ENCODE measurements at places on chromosomes 16 and 17.

DNA sequence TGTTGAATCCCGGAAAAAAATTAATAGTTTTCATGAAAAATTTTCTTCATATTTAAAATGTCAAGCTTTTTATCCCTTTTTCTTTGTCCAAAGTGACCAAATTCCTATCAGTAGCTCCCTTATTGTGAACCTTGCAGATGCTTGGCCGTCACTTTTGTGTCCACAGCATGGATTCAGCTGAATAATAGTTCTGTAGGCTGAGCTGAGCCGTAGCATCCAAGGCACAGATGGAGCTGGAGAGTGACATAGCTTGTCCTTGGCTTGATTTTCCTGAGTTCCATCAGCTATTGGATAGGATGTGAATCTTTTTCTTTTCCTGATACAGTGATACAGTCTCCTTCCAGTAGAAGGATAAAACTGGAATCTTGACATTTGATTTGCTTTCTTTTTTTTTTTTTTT is 3.6 kb downstream of the NUP85 start:
- no peak for DNase-seq

GRCh38 chr17:35051183-35051578 is 12.3 kb downstream of the RFFL start:
- no peak for DNase-seq

DNA sequence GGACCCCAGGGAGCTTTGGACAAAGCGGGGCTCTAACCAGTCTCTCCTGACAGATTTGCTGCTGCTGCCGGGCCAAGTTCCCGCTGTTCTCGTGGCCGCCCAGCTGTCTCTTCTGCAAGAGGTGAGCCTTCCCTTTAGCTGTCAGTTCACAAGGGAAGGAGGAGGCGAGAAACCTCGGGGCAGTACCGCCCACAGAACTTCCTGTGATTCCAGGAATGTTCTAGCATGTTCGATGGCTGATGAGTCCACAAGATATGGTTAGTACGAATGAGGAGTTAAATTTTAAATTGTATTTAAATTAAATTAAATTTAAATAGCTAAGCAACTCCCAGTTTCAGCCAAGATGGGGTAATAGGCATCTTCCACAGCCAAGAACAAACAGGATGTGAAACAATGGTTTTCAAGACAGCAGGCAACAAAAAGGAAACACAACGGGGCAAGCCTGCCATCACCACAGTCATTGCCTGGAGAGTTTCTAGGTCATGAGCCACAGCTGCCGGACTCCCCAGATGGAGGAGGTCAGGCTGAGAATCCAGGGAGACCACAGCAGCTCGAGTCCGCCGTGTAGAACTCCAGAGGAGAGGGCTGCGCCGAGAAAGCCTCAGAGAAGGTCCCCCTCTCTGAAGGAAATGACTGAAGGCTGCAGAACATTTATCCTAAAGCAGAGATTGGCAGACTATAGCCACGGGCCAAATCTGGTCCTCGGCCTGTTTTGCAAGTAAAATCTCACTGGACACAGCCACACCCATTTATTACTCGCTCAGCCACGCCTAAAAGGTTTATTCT is 9.5 kb upstream of the TCF25 start:
- no peak for DNase-seq

- no peak for DNase-seq
Observed at GRCh38 chr16:4176906-4177417, 60.7 kb upstream of the ADCY9 start.

DNA sequence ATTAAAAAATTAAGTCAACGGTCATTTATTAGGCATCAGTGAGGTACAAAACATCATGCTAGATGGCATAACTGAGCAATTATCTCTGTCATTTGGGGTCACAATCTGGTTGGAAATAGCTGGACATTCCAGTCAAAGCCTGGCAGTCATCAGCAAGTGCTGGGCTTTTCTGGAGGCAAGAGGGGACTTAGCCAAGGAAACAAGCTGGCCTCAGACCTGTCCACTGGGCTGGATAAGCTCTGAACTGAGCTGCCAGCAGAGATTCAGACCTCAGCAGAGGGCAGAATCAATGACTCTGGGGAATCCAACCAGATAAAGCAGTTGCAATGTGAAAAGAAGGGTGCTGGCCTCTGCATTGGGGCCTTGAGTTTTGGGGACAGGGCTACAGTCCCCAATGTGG is 161.9 kb upstream of the NOL11 start:
- DNase-seq = no peak

DNA sequence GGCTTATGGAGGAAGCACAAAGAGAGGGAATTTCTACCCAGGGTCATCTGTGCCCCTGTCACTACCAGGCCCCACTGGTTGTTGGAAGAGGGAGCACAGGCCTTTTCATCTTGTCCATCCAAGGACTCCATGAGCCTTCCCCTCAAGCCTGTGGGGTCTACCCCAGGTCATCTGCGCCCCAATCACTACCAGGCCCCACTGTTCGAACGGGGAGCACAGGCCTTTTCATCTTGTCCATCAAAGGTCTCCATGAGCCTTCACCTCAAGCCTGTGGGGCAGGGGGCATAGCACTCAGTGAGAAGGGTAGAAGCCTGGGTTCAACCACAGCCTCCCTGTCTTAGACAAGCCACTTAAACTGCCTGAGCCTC is 101.5 kb upstream of the CDH5 start:
- no peak for DNase-seq

GRCh38 chr16:87464691-87465300 is 28.0 kb downstream of the ZCCHC14 start:
- no peak for DNase-seq

DNA sequence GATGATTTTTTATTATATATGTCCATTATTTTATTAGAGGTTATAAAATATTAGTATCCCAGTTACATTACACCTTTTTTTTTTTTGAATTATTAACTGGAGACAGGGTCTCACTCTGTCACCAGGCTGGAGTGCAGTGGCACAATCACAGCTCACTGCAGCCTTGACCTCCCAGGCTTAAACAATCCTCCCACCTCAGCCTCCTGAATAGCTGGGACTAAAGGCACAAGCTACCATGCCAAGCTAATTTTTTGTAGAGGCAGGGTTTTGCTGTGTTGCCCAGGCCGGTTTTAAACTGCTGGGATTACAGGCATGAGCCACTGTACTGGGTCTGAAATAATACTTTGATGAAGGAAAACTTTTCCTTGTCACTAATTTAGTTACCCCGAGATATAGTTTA is 63.6 kb downstream of the VMP1 start:
- no peak for DNase-seq

DNA sequence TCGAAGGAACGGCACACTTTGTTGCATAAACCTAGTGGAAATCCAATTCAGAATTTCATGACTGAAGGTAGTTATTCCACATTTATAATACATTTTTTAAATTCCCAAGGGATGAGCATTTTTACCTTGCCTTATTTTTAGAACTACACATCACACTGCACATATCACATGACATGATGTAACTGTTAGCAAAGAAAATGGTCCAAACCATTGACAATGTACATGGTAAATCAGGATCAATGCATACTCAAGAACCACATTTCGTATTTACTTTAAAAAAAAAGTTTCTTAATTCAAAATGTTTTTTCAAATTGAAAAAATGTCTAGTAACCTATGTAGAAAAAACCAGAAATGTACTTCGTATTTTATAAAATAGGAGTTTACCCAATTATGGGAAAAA is 2.5 kb downstream of the KANSL1 start:
- no peak for DNase-seq

DNA sequence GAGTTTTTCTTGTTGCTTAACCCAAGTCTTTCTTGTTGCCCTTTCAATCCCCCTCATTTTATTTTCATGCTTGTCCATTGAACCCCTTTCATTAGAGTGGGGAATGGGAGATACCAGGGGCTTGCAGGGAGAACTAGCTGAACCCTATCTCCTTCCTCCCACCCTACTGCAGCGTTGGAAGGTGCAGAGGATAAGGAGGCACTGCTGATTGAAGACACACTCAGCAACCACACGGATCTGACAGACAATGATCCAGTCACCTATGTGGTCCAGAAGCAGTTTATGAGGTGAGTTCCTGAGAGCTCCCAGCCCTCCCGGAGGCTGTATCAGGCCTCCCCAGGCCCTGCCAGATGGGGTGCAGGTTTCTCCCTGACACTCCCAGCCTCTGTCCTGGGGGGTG is 32.5 kb downstream of the ANKRD40 start:
- no peak for DNase-seq

DNA sequence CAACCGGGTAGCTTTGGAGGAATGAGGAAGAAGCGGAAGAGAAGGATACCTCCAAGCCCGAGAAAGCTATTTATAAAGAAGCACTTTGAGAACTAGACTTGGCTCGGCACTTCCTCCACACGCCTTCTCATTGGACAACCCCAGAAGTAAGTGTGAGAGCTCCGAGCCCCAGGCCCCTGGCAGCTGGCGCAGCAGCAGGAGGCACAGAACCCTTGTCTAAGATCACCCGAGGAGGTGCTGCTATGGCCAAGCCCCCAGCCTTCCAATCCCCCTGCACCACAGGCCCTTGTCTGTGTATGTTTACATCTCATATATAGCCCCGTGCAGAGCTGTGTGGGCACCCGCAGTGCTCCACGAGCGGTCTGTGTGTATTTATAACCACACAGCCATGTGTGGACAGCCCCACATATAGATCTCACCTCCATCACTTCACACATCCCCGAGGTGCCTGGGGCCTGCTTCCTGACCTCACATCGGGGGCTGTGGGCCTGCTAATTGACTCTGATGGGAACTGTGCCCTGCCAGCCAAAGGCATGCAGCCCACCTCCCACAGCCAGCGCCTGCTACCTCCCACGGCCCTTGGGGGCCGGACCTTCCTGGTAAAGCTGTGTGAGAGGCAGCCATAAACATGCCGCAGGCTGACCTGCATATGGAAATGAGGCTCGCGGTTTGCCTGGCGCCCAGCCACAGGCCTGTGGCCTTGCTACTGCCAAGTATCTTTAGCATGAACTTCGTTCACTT is 96.1 kb downstream of the C17orf67 start:
- DNase-seq = no peak

GRCh38 chr17:36879624-36880131 is 57.6 kb upstream of the LHX1 start:
- no peak for DNase-seq

- DNase-seq = no peak
Observed at GRCh38 chr17:33052856-33053255, 61.2 kb downstream of the SPACA3 start.

- DNase-seq = no peak
Observed at GRCh38 chr17:8475781-8476180, 40.1 kb downstream of the NDEL1 start.

GRCh38 chr17:73971127-73971526 is 232.4 kb upstream of the RPL38 start:
- DNase-seq = no peak

- no peak for DNase-seq
Observed at GRCh38 chr17:6969323-6969726, 26.5 kb upstream of the ALOX12 start.

DNA sequence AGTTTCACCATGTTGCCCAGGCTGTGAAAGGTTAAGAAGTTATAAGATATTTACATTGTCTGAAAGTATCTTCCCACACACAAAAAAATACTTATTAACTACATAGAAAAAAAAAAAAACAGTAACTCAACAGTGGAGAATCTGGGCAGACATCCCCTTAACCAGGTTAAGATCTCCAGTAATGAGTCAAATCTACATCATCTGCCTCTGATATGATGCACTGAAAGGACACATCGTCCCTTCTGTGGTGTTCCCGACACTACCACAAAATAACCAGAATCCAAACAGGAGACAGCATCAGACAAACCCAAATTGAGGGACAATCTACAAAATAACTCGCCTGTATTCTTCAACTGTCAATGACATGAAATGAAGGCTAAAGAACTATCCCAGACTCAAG is 40.0 kb downstream of the CMTM4 start:
- no peak for DNase-seq

GRCh38 chr17:10200016-10200415 is 1.6 kb upstream of the GAS7 start:
- no peak for DNase-seq

- no peak for DNase-seq
Observed at GRCh38 chr16:85755929-85756768, 5.3 kb upstream of the C16orf74 start.

DNA sequence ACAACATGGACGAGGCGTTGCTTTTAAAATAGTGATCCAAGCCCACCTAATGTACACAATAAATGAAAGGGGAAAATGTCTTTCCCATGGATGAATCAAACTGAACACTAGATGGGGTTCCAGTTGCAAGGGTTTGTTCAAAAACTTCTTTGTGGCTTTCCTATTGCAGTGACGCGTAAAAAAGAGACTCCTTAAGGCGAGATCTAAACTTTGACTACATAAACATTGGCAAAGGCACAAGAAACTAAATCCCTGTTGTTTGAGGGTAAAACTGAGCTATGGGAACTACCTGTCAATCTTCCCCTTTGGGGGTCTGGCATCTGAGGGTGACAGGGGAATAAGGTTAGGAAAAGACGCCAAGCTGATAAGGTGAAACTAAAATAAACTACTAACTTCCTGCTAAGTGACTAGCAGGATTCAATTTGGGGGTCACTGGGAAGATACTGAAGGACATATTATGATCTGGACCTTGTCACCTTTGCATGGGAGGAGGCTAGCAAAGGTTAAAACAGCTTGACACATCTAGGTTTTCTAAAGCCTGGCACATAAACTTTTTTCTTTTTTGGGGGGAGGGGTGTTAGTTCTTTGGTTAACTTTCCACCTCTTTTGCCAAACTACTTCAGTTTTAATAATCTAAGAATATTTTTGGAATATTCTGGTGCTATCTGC is 4.7 kb downstream of the SALL1 start:
- DNase-seq = no peak

- DNase-seq = no peak
Observed at GRCh38 chr16:88005181-88005581, 53.9 kb downstream of the BANP start.

DNA sequence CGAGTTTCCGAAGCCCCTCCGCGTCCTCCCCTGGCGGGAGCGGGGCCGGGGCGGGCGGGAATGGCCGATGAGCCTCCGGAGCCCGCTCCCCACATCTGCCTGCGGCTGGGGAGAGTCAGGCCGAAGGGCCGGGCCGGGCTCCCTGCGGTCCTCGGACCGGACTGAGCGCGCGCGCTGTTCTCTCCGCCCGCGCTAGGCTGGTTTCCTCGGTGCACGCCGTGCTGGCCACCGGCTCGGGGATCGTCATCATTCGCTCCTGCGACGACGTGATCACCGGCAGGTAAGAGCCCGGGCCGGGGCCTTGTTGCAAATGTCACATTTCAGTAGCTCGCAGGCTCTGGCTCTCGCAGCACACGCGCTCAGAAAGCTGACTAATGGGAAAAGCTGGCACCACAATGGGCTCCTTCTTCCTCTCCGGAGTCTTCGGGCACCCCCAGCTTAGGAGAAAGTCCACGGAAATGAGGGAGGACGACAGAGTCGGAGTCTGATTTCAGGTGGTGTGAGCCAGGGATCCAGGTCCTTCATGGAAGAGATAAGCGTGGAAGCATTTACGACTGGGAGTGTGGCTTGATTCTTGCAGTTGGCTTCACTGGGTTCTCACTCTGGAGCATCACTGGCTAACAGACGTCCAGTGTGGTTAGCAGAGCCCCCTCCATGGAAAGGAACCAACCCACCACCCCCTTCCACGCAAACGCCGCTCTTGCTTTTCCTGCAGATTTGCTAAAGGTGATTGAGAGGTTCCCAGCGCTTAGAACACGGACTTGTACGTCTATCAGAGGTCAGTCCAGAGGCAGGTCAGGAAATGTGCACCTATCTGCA is 715 bp downstream of the TLCD3A start:
- no peak for DNase-seq

Measured in stimulated activated CD8-positive, alpha-beta memory T cell treated with anti-CD3 and anti-CD28 coated beads, Interleukin-12 subunit alpha, Interleukin-12 subunit beta, amount 100 ng/mL, for 1 hour (primary cell).